ENCODE measurements at places on chromosomes 5 and 9.
A peak's percentile ranks its signal among the peaks of the same experiment; 100 is the strongest.

DNA sequence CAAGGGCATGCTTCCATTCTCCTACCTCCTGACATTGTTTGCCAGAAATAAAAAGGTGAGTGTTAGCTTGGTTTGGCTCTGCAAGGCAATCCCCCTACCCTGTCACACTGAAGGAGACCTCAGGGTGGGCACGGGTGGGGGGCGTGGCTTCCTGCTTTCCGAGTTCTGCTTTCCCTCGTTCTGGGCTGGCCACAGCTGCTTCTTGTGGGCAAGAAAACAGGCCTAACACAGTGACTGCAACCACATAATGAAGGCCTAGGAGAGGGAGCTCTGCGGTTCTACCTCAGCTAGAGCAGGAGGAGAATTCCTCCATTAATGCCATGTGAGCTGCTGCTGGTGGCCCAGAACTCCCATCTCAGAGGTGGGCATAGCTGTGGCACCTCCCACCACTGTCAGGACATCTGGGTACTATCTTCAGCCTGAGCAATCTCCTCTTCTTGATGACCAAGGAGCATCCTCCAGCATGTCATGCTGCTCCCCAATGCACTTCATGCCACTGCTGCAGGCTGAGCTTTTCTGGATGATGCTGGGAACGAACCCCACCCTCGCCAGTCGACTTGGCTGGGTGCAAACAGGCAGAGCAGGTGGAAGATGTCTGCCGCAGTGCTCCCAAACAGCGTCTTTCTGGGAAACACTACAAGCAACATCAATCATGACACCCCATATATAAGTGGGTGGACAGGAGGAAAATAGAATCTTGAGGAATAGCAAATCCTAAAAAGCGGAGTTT lies 139.5 kb upstream of the RAPGEF1 start:
- DNase-seq: no peak

- no peak for DNase-seq
Measured at GRCh38 chr9:133786907-133787753, 49.0 kb upstream of the SARDH start.

- peak; percentile 85 for DNase-seq
Measured at GRCh38 chr9:104743376-104743985, 4.0 kb upstream of the NIPSNAP3A start.

DNA sequence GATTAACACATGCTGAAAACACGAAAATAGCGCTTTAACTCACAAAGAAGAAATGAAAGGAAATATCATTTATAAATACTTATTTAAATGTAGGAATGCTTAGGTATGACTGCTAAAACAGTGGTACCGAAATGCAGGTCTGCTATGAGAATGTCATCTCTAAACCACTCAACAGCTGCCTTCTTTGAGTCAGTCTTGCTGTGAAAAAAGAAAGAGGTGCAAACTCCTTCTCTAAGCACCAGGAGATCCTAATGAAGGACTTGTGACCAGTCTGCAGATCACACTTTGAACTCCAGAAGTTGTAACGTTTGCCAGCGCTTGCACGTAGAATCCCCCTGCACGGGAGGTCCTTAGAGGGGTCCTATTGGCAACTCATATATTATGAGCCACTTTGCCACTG lies 86.6 kb downstream of the TRIO start:
- DNase-seq: no peak

DNA sequence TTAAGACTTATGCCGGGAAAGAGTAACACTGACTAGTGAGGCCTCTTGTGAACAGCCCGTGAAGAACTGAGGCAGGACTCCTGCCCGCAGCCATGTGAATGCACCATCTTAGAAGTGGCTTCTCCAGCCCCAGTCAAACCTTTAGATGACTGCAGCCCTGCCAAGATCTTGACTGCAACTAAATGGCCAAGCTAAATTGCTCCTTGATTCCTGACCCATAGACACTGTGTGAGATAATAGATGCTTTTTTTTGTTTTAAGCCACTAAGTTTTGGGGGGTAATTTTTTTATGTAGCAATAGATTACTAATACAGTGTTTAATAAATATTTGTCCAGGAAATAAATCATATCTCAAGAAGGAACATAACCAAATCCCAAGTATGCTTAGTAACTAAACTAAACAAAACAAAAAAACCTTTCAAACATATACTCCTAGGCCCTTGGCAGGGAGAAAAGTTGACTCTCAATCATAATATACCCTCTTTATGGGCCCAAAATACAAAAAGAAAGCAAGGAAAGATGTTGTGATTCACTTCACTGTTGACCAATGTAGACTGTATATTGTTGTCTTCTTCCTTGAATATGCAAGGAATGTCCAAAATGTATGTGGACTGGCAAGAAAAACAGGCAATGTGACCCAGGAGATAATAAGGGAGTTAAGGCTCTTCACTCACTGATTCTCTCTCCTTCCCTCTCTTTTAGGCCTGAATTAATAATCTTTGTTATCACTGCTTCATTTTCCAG lies 79.7 kb upstream of the ZNF366 start:
- DNase-seq: no peak

GRCh38 chr9:90880669-90881068 lies 79.0 kb downstream of the SYK start:
- no peak for DNase-seq

- peak; percentile 69 for DNase-seq
Measured at GRCh38 chr5:163916376-163916775, 411.0 kb downstream of the MAT2B start.

GRCh38 chr5:81778642-81779041 lies 27.7 kb upstream of the SSBP2 start:
- DNase-seq: no peak

GRCh38 chr5:4780633-4781032 lies 359.5 kb upstream of the ADAMTS16 start:
- DNase-seq: no peak

DNA sequence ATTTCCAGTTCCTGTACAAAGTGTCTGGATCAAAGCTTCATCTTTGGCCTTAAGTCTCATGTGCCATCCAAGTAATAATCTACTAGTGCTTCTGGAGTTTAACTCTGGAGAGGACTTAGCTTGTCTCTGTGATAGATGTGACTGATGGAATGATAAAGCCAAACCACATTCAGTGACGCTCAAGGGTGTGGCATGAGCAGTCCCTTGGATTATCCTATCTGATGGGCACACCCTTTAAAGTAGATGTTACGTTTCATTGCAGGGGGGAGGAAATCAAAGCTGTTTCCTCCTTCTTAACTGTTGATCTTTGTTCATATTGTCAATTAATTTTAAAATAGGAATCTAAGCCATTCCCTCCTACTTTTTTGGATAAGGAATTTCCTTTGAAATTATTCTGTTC lies 8.5 kb upstream of the EGFLAM start:
- DNase-seq: no peak

- DNase-seq: no peak
Measured at GRCh38 chr5:6708814-6709213, 4.4 kb upstream of the TENT4A start.

DNA sequence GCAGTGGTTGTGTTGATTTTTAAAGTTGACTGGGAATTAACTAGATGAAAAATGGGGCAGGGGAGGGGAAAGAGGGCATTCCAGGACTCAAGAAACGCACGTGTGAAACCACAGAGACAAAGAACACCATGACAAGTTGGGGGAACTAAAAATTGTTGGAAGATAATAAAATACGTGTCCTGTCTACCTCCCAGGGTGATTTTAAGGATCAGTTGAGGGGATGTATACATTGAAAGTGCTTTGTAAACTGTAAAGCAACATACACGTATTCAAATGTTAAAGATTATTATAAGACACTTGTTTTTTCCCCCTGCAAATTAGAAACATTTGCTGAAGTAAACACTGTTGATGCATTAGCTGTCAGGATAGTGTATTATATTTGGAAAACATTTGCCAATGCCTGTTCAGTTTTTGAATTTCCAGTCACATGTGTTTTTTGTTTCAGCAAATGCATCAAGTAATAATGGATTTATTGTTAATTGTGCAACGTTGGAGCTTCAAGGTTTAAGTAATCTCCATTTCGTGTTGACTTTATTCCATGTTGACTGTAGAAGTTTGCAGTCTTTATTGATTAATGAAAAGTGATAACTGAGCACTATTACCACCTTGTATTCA lies 412.7 kb downstream of the ACTL7B start:
- DNase-seq: no peak

- no peak for DNase-seq
Measured at GRCh38 chr9:71764463-71764862, 3.9 kb downstream of the CEMIP2 start.

DNA sequence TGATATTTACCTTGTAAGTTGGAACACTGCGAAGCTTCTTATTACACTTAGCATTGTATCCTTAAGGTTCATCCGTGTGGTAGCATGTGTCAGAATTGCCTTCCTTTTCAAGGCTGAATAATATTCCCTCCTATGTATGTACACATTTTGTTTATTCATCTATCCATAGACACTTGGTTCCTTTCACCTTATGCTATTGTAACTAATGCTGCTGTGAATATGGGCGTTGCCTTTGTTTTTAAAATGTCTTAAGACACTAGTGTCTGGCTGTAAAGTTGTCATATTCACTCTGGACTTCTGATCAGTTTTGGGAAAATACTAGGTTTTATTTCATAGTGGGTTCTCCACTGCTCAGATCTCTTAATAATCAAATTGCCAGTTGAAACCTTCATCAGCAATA lies 383.3 kb upstream of the PRR16 start:
- DNase-seq: no peak

DNA sequence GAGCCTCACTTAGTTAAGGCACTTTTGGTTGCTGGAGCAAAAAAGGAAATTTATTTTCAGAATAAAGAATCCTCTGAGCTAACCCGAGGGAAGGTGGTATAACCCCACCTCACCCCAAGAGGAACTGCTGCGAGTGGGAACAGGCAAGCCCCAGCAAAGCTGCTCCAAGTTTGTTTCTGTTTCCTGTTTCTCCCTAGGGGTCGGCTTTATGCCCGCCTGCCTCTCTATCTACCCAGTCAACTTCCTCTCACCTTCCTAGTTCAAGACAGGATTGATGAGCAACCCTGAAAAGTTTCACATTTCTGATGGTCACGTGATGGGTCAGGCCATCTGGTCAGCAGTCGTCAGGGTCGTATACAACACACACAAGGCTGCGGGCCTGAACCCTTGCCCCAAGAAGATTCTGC lies 31.1 kb downstream of the TRIO start:
- DNase-seq: no peak

GRCh38 chr5:168587987-168588386 lies 8.8 kb upstream of the PANK3 start:
- no peak for DNase-seq

- DNase-seq: no peak
Measured at GRCh38 chr5:8576178-8576577, 707.2 kb downstream of the MTRR start.

DNA sequence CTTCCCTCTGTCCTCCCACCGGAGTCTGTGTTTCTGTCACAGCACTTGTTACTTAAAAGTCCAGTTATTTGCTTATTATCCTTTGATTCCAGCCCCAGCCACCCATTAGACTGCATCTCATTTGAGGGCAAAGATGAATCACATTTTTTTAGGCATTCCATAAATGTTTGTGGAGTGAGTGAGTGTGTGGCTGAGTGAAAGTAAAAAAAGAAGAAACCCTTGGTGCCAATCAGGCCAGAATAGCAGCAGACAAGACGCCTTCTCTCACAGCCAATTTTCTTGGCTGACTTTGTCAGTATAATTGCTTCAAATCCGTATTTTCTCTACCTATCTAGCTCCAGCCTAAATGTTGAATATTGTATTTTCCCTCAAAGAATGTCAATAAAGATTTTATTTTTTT lies 613.0 kb upstream of the WWC1 start:
- DNase-seq: no peak

GRCh38 chr5:68343421-68343826 lies 127.9 kb downstream of the PIK3R1 start:
- DNase-seq: peak; percentile 53

GRCh38 chr9:18015116-18015515 lies 436.2 kb downstream of the SH3GL2 start:
- DNase-seq: no peak

DNA sequence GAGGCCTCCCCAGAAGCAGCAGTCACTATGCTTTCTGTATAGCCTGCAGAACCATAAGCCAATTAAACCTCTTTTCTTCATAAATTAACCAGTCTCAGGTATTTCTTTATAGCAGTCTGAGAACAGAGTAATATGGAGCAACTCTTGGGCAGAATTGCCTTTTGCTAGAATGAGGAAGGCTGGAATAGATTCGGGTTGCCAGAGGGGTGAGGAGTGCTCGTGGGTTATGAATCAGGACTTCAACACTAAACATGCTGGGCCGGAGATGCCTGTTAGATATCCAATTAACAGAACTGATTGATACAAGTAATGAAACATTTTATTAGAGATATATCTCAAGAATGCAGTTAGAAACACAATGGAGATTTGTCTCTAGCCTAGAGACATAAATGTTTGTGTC lies 140.9 kb upstream of the MAP3K1 start:
- no peak for DNase-seq

DNA sequence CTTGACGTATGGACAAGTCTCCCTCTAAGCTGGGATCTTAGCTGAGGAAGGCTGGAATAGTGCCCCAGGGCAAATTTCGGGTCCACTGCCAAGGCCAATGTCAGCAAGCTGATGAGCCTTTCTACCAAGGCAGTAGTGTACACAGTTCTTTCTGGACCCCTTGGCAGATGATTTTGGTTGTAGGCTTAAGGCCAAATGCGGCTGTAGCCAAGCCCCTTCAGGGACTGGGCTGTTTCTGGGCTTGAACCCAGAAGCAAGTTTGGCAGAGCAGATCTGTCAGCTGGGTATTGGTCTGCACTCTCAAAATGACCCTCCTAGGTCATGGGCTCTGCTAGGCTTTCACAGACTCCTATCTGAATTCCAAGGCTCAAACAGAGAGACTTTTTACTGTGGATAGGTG lies 121.6 kb downstream of the ADAMTSL1 start:
- DNase-seq: peak; percentile 64

GRCh38 chr5:8098081-8098480 lies 229.1 kb downstream of the MTRR start:
- no peak for DNase-seq

- no peak for DNase-seq
Measured at GRCh38 chr5:138663009-138663408, 87.8 kb upstream of the HSPA9 start.

DNA sequence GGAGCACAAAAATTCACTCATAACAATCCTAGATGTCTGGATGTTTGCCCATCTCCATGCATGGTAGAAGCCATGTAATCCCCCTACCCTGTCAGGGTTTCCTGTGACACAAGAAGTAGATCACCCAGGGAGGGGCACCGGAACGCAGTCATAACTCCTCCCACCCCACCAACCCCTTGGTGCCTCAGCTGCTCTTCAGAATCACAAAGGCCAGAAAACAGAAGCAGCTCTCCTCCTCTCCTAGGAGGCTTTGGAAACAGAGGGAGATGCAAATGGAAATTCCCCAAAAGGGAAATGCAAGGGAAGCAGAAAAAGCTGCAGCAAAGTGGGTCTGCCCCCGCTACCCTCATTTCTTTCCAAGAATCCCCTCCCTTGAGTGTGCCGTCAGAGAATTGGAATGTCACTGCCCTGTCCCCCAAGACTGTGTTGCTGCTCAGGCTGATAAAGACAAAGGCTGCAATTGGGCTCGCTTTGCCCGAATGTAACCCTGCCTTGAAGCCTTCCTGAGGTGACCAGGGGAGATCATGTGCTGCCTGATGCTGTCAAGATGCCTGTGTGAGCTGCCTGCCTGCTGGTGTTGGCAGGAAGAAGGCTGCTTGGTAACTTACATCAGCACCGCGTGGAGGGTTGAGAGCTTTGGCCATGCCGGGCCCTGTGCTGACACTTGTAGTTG lies 65.5 kb upstream of the ABCA1 start:
- peak; percentile 87 for DNase-seq
